ENCODE measurements at places on chromosomes 16 and 17.

GRCh38 chr16:30949650-30950515, 1.0 kb downstream of the ORAI3 start:
- DNase-seq: peak; percentile 52

DNA sequence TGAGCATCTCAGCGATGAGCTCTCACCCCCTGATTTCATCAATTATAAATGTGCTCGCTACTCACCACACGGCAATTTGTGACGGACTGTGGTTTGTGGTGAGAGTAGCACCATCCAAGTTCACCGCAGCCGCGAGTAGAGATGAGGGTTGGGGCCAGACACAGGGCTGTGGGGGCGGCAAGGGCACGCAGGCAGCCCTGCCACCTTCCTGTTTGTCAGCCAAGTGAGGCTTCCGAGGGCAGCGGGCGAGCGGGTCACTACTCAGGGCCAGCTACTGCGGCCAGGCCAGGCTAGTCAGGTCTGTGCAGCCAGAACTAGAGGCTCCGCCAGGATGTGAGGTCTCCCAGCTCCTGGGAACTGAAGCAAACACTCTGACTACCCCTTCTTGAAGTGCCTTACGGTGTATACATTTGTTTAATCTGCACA, 39.6 kb upstream of the MEOX1 start:
- DNase-seq: peak; percentile 58

DNA sequence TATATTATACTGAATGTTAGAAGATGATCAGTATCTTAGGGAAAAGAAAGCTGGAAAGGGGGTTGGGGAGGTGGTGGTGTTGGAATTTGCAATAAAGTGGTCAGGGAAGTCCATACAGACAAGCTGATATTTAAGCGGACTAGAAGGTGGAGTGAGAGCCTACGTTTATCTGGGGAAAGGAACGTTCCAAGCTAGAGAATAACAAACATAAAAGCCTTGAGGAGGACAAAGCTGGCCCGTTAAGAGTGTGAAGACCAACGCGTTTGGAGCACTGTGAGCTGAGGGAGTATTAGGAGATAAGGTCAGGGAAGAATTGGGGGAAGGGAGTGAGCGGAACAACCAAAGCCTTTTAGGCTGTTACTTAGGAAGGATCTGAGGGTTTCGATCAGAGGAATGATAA, 1.4 kb downstream of the DDX42 start:
- no peak for DNase-seq

GRCh38 chr16:78246559-78246958, 147.1 kb downstream of the WWOX start:
- DNase-seq: no peak

GRCh38 chr17:12070561-12070960, 49.9 kb downstream of the MAP2K4 start:
- no peak for DNase-seq

DNA sequence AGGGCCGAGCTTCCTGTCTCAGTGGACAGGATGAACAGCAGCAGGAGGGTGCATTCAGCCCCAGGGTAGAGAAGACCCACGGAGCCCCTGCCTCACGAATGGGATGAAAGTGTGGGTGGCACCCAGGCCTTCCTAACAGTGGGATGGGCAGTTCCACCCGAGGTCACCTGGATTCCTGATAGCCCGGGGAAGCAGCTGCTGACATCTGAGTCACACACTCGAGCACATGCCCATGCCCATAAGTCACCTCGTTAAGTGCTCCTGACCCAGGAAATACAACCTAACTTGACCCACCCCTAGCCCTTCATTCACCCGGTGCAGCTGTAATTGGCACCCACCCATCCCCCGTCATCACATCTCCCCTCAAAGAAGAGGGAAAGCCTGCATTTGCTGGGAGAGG, 85.3 kb upstream of the FOXF1 start:
- no peak for DNase-seq

- DNase-seq: no peak
These were observed 66.9 kb downstream of the ZNF423 start for GRCh38 chr16:49788986-49789385.

DNA sequence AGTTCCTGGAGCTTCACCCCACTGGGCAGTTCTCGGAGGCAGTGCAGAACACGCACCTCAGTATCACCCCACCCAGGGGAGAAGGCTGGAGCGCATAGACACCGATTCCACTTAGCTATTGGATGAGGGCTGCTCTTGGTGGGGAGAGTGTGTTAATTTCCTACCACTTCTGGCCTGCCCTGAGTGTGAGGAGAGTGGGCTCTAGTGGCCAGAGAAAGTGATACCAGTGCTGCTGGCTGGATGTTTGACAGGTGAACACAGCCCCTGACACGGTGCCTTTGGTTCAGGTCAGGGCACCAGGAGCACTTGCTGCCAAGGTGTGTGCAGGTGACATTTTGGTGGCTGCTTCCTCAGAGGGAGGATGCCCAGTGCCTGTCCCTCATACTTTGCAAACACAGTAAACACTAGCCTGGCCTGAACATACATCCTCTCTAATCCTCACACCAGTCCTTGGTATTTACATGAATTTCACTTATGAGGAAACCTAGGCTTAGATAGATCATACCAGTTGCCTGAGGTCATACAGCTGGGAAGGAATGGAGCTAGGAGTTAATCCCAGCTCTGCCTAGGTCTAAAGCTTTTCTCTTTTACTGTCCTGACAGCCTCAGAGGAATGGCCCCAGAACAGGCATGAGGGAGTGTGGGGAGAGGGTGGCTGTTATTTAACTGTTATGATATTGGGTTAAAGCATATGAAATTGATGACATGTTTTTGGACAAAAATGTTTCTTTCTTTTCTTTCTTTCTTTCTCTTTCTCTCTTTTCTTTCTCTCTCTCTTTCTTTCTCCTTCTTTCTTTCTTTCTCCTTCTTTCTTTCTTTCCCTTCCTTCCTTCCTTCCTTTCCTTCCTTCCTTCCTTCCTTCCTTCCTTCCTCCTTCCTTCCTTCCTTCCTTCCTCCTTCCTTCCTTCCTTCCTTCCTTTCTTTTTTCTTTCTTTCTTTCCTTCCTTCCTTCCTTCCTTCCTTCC, 21.0 kb upstream of the ITGAX start:
- DNase-seq: no peak

DNA sequence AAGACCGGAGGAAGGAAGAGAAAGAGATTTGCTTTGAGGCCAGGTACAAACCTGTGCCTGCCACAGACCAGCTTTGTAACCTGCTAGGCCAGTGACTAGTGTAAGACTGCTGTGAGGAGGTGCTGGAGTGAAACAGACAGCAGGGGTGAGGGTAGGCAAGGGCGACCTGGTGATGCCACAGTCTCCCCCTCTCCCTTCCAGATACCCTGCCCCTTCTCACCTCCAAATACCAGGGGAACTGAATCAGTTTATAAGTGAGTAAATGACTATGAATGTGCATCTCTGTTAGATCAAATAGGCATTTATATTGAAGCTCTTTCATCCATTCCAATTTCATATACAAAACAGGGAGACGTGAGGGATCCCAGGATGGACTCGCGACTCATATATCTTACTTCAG, 9.4 kb downstream of the SEC14L1 start:
- no peak for DNase-seq

GRCh38 chr17:42362245-42362961, 25.8 kb downstream of the STAT3 start:
- no peak for DNase-seq

DNA sequence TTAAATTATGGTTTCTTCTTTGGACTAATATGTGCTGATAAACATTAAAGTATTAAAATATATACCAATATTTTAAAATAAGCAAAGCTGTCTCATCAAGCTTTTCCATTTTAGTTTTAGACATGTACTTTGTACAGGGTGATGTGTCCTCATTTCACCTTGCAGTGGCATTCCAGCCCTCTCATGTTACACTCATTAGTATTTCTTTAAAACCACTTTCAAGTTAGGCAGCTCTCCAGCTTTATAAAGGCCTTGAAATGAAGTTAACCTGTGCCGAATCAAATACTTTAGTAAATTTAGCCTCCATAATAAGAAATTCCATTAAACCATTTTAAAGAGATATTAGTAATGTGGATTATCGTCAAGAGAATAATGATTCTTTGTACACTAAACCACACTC, 107.6 kb upstream of the HLF start:
- no peak for DNase-seq

GRCh38 chr16:48904333-48904732, 294.4 kb upstream of the N4BP1 start:
- no peak for DNase-seq

DNA sequence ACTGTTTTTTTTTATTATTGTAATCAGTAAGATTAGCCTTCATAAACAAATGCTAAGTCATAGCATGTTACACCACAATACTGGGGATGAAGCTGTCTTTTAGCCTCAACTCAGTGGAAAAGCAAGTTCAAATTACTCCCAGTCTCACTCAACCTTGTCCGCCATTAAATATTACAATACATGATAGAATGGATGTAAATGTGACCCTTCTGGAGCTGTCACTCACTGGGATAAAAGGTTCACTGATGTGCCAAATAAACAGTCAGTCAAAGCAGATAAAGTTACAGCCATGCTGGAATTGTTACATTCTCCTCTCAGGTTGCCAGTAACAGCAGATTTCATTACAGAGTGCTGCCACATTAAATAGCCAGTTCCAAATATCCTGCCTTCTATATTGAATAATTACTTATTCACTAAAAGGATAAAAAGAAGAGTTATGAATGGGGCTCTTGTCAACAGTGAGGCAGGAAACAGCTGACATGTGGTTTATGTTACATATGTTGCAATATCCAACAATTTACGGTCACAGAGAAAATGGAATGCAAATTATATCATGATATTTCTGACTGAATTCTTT, 53.4 kb downstream of the BRIP1 start:
- DNase-seq: no peak

- DNase-seq: peak; percentile 64
These were observed 31.0 kb upstream of the ARL4D start for GRCh38 chr17:43367737-43368242.
